ENCODE measurements at places on chromosomes 13 and 19.

- ATAC-seq = no peak
Measured at GRCh38 chr13:44231786-44232516, 141.7 kb upstream of the SERP2 start.

- ATAC-seq = no peak
Measured at GRCh38 chr19:49200238-49200862, 42.8 kb downstream of the TRPM4 start.

- ATAC-seq = no peak
Measured at GRCh38 chr19:11090997-11091702, 1.9 kb downstream of the LDLR start.

DNA sequence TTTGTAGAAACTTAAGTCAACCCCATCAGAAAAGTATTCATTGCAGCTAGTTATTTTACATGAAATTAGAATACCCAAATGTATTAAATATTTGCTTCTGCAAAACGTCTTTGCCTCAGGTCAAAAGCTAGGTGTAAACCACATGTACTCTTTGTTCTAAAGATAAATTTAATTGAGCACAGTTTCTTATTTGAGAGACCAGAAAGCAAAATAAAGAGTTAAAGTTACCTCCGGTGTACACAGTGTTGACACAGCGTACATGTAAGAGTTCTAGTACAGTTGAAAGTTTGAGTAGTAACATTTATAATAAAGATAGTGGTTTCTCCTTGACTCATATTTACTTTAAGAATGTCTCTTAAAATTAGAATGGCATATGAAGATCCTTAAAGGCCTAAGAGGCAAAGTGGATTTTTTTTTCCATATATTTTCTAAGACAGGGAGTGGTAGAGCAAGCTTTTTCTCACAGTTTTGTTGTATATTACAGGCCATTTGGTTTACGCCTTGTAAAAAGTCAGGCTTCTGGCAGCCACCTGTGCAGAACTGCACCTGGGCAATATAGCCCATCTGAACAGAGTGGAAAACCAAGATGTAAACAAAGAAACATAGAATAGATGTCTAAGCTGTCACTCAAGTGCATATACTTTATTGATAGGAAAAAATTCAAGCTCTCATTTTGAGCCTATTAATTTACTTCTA, 2.9 kb downstream of the LRCH1 start:
- ATAC-seq = no peak

GRCh38 chr19:32421589-32422361, 16.2 kb downstream of the DPY19L3 start:
- ATAC-seq = no peak

Measured in activated CD4-positive, CD25-positive, alpha-beta regulatory T cell treated with anti-CD3 and anti-CD28 coated beads, Interleukin-2, amount 50 U/mL, for 24 hours (primary cell).